ENCODE measurements at places on chromosomes 1 and 21. TPM values are rescaled to one million over a fixed set of nuclear protein-coding genes. Genes with fewer than 3 reads are reported as not detected.

The CFHR3 gene
- total RNA-seq: 5.0 TPM

- no peak for DNase-seq
Observed at GRCh38 chr1:182291584-182292192, 99.9 kb downstream of the GLUL start.

The PLA2G2F gene
- not detected for total RNA-seq

- DNase-seq: no peak
Observed at GRCh38 chr1:27612718-27613117, 8.8 kb upstream of the AHDC1 start.

DNA sequence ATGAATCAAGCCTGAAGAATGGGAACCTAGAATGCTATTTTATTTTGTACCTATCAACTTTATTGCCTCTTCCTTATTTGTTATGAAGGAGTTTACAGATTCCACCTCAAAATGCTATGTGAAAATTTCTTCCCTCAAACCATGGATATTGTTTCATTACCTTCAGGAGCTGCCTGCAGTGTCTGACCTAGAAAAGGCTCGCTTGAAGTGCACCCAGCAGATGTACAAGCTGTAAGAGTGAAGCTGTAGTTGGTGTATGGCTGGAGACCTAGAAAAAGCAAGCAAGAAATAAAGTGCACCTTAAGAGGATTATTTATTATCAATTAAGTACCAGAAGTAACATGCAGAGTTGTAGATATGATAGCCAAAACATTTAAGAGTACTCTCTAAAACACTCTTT is 199.4 kb downstream of the KCTD3 start:
- DNase-seq: no peak

GRCh38 chr1:204524986-204525385 is 8.8 kb downstream of the MDM4 start:
- no peak for DNase-seq

DNA sequence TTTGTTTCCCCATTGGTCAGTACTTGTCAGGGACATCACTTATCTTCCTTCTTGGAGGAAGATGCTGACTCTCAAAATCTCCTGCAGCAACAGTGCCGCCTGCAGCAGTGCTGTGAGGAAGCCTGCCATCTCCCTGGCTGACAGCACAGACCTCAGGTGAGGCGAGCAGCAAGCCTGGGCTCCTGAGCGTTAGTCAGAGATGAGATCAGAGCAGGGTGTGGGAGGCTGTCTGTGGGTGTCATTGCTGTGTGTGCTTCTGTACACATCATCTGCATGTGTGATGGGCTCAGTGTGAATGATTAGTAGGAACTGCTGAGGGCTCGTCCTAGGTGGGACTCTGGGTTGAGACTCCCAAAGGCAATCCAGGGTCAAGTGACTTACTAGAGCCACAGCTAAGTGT is 6.1 kb downstream of the STRIP1 start:
- no peak for DNase-seq

GRCh38 chr1:117657031-117657430 is 51.2 kb downstream of the TENT5C start:
- DNase-seq: no peak

The RPE65 gene
- 5.0 TPM for total RNA-seq

- peak; percentile 33 for DNase-seq
Observed at GRCh38 chr21:32413015-32413504, 554 bp downstream of the EVA1C start.

The CPLANE2 gene
- 4.0 TPM for total RNA-seq

The RYR2 gene
- 4.7 TPM for total RNA-seq

The TSPAN2 gene
- 0.05 TPM for total RNA-seq

- no peak for DNase-seq
Observed at GRCh38 chr1:100277866-100278265, 11.8 kb downstream of the RTCA start.

The PRDM16 gene
- 0.29 TPM for total RNA-seq

The CYYR1 gene
- 0.05 TPM for total RNA-seq

- no peak for DNase-seq
Observed at GRCh38 chr1:87274851-87275250, 53.8 kb upstream of the LMO4 start.

The PRAMEF13 gene
- not detected for total RNA-seq

The TFF2 gene
- total RNA-seq: not detected

The GJA4 gene
- not detected for total RNA-seq

GRCh38 chr1:154459080-154459479 is 42.9 kb upstream of the TDRD10 start:
- no peak for DNase-seq

- no peak for DNase-seq
Observed at GRCh38 chr1:51381964-51382363, 51.6 kb upstream of the TTC39A start.

The RAP1GAP gene
- 0.17 TPM for total RNA-seq

DNA sequence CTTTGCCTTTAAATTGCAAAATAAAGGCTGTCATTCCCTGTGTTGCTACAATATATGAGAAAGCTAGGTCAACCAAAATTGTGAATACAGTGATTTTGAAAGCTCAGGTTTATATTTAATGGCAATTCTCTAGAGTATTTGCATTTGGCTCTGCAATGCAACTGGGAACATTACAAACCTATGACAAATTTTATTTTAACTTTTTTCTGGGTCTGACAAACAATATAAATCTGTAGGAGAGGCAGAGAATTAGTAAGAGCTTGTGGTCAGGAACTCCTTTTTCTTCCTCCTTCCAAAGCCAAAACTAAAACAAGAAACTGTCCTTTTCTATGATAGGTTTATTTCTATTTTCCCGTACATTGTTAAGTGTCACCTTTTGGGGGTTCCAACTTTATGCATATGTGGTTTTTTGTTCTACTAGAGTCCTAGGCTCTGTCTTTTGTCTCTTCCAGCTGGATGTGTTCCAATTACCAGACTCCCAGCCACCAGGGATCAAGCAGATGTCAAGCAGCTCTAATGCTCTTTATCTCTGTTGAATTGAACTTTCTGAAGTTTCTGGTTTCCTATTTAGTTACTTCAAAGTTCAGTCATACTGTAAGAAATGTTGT is 106.9 kb downstream of the ASH1L start:
- DNase-seq: no peak

GRCh38 chr1:22817462-22817861 is 106.8 kb downstream of the EPHB2 start:
- no peak for DNase-seq

The PPIAL4G gene
- not detected for total RNA-seq

The G0S2 gene
- total RNA-seq: 3.4 TPM

DNA sequence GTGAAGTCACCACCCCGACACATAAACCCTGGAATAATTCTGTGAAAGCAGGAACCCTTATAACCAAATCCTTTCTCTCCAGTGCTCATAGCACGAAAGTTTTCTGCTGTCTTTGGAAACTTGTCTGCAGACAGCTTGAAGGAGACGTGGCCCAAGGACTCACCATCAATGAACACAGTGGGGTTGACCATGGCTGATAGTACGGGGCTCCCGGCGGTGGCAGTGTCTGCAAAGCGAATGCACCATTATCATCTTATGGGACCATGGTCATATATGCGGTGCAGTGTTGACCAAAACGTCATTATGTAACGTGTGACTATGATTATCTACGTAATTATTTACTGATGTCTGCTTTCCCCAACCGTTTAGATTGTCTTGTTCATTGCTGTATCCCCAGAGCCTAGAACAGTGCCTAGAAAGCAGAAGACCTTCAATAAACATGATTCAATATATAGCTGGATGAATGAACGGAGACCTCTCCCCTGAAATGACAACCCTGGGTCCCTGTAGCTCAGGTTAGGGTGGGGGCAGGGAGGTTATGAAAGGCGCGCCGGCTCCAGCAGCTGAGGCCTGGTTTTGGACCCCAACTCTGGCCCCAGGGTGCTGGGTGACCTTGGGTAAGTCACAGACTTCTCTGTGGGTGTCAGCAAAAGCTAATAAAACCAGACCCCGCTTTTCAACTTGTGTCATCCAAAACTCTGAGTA is 128.4 kb upstream of the ZBTB40 start:
- no peak for DNase-seq

The CLCA4 gene
- total RNA-seq: not detected

The LCE6A gene
- total RNA-seq: not detected

DNA sequence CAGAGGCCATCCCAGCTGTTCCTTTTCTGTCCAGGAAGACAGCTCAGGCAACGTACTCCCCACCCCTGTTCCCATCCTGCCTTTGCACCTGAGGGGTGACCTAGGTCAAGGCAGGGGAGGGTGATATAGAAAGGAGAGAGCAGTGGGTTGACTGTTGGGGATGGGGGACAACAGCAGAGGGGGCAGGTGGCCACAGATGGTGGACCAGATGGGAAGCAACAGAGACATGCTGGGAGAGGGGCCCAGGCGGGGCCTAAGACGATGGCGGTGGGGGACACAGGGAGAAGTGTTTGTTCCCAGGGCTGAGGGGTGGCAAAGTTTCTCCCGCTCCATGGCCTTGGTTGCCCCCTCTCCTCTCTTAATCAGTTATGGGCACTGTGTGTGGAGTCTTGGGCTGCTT is 6.3 kb downstream of the CELSR2 start:
- DNase-seq: no peak

The AGBL4 gene
- not detected for total RNA-seq

The PRKAA2 gene
- 62.4 TPM for total RNA-seq

All from NCI-H460 (cell line).